Stimulated activated CD8-positive, alpha-beta memory T cell treated with anti-CD3 and anti-CD28 coated beads, Interleukin-12 subunit alpha, Interleukin-12 subunit beta, amount 100 ng/mL, for 1 hour (primary cell): ENCODE measurements at places on chromosomes 3 and 15.

- DNase-seq: no peak
Measured at GRCh38 chr3:48598323-48599076, 3.4 kb upstream of the COL7A1 start.

- no peak for DNase-seq
Measured at GRCh38 chr3:195911946-195912270, 3.6 kb upstream of the TNK2 start.

DNA sequence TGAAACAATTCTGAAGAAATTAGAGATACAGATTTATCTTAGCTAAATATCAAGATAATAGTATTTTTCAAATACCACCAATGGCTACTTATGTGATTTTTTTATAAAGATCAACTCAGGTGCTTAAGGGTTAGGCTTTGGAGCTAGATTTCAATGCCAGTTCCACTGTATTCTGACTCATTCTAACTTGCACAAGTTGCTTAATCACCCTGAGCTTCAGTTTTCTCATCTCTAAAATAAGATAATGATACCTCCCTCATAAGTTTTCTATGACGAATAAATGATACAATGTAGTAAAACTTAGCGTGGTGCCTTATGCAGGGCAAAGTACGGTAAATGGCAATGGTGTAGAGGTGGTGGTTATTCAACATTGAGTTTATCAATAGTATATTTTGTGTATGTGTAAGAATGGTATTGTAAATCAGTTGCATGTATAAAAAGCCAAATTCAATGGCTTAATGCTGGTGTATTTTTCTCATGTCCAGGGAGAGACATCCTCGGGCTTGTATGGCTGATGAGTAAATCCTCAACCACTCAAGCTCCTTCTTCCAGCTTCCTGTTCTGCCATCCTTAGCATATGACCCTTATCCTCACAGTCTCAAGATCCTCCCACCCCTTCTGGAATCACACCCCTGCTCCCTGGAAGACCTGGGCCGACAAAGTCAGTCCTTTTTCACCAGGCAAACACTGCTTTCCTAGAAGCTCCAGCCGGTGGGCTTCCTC, 505.9 kb upstream of the CFAP20DC start:
- DNase-seq: no peak

GRCh38 chr3:71702131-71703024, 22.8 kb downstream of the EIF4E3 start:
- DNase-seq: no peak

DNA sequence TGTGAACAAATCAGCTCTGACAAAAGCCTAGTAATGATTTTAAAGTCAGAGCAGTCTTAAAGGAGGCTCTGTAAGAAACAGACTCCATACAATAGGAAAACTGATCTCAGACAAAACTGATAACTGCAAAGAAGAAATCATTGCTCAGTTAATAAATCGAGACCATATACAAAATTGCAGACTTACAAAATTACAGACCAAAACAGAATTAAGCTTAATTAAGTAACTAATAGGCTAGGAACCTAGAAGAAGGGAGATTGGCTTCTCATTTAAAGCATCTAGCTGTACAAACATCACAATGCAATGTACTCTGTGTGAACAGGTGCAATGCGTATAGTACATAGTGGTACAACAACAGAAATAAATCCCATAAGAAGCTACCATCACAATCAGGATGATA, 46.3 kb downstream of the ZBTB20 start:
- no peak for DNase-seq

- DNase-seq: no peak
Measured at GRCh38 chr3:79111375-79112052, 656.3 kb downstream of the ROBO1 start.

DNA sequence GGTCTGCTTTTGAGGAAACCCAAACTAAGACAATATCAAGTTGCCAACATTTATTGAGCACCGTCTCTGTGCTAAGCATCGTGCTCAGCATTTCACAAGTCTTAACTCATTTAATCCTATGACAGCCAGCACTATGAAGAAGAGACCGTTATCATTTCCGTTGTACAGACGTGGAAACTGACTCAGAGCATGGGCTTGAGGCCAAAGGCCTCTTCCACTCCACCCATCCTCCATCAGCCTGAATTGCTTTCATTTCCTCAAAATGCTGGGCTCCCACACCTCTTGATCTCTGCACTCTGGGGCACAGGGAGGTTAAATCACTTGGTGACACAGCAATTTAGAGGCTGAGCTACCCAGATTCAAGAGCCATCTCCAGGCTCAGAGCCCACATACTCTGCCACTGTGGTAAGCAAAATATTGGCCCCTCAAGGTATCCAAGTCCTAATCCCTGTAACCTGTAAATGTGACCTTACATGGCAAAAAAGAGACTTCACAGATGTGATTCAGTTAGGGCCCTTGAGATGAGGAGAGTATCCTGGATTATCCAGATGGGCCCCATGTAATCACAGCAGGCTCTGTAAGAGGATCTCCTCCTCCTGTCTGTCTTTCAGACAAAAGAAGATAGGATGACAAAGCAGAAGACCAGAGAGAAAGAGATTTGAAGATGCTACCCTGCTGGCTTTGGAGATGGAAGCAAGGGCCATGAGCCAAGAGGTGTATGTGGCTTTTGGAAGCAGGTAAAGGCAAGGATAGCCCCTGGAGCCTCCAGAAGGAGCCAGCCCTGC, 24.3 kb upstream of the FLNB start:
- DNase-seq: no peak

DNA sequence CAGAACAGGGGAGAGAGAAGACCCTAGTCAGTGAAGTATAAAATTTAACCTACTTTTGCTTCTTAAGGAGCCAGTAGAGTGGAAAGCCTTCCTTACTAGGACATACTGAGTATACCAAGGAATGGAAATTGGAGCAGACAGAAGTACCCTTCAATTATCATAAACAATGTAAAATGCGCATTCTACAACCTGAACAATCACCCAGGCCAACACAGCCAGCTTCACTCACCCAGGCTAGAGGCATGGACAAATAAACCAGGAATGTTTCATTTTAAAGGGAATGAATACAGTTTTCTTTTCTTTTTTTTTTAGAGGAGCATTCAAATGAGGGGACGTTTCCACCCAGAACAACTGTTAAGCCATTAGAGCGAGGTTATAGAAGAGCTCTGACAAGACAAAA, 41.9 kb upstream of the PLXND1 start:
- no peak for DNase-seq

DNA sequence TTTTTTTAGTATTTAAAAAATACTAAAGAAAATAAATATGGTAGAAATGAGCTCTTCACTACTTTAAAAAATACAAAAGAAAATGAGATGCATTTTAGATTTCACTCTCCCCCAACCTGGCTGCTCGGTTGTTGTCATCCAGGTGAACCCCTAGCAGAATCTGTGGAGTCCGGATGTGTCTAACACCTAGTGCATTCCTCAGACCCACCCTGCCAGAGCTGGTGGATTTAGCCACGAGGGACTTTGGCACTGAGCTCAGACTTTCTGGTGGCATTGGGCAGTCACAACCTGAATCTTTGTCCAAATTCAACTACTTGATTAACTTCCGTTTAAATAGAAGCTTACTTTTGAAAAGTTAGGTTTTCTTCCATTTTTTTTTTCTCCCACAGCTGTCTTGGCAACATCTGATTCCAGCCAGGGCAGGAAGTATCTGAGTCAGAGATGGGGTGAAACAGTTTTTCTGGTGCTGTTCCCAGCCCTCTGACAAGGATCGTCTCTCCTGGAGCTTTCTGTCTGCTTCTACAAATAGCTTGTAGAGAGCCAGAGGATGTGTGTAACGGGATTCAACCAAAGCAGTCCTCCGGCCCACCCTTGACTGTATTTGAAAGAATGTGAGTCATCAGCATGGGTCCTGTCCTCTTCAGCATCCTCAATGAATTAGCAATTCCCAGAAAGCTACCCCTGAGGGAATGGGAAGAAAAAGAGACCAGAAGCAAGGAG, 301.8 kb upstream of the MCTP2 start:
- no peak for DNase-seq

- no peak for DNase-seq
Measured at GRCh38 chr3:8282541-8283165, 219.0 kb upstream of the LMCD1 start.

- DNase-seq: no peak
Measured at GRCh38 chr15:91908391-91908790, 54.9 kb downstream of the SLCO3A1 start.

GRCh38 chr3:99777210-99777549, 40.5 kb upstream of the CMSS1 start:
- DNase-seq: no peak

DNA sequence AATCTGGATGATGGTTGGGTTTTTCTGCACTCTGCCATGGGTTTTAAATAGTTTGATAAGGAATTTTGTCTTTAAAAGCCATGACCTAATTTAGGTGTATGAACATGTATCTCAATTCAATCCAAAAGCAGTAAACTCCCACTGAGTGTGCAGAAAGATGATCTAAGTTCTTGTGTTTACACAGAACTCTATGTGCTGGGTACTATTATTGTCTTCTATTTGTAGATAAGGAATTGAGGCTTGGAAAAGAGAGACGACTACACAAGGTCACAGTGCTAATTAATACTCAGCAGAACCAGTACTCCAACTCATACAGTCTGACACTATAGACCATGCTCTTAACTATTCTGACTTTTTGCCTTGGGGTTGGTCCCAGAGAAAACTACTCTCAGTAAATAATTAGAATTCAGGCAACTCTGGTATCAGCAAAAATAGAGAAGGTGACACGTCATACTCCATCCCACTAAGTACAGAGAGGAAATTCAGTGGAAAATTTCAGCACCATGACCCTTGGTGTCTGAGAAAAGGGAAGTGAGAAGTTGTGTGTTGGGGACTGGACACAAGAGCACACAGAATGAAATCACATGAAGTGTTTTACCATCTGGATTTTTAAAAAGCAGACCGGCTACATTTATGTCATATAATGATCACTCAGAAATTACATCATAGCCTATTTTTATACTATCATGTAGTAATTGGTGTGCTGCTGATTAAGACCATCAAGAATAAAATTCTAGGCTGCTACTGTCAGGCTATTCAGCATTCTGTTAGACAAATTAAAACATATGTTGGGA, 18.3 kb upstream of the MYH15 start:
- DNase-seq: no peak

DNA sequence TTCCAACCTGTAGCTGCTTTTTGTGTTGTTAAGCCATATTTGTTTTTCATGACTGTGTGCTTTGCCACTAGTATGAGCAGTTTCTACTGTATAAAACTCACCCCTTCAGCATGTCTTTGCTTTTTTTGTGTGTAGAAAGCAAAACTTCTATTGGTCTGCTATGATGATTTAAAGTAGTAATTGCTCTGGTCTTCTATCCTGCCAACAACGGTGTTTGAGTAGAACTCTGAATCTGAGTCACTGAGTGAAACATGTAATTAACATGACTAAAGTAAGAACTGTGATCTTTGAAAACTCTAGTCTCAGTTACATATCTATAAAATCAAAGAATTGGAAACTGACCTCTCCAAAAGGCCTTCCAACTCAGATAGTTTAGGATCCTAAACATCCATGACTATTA, 133.6 kb downstream of the TPRG1 start:
- DNase-seq: no peak

DNA sequence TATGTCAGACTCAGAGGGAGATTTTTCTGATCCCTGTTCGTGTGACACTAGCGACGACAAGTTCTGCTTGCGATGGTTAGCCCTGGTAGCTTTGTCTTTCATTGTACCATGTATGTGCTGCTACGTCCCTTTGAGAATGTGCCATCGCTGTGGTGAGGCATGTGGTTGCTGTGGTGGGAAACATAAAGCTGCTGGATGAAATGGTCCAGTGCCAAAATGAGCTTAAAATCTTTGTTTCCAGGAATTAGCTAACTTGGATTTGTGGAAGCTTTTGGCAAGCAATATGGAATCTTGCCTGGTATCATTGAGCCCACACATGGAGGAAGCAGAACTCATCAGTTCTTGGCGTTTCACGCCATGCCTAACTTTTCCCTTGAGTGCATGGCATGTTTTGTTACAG, 98.8 kb downstream of the SPRED1 start:
- no peak for DNase-seq

GRCh38 chr15:69798481-69799250, 299.1 kb downstream of the TLE3 start:
- DNase-seq: no peak

- DNase-seq: no peak
Measured at GRCh38 chr3:143672396-143673165, 175.7 kb downstream of the SLC9A9 start.

DNA sequence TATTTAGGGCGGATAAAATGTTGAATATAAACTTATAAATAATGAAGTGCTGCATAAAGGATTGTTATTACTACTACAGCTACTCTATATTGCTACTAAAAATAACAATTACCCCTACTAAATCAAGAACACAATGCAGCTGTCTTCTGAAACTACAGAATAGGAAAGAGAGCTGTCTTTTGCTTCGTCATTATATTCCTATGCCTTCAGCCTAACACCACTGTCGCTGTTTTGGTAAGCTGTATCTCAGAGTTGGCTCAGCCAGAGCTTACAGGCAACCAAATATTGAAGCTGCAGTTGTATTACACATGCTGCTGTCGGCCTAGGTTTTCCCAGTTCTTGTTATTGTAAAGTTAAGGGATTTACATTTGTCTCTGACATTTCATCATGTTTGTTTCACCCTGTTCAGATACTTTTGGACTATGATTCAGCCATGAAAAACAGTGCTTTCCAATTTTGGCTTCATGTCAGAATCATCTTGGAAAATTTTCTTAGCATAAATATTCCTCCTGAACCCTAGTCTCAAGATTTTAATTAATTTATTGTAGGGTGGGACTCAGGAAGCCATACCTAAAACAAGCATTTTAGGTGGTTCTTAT, 31.3 kb upstream of the LPP start:
- no peak for DNase-seq

- DNase-seq: no peak
Measured at GRCh38 chr15:99558571-99558970, 7.2 kb upstream of the MEF2A start.

DNA sequence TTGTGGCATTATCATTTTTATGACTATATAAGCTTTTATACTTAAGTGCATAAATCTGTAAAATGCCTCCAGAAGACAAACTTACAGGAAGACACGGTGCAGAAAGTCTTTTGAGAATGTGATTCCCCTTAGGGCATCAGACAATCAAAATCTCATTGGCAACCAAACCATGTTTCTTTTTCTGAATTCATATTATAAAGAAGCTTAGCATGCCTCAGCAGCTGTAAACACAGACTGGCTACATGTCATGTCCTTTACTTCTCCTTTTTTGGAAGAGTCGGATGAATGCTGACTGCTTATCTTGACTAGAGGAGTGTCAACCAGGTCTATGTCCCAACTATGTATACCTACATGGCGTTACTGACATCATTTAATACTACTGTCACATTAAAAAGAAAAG, 150.1 kb downstream of the PLD1 start:
- no peak for DNase-seq

DNA sequence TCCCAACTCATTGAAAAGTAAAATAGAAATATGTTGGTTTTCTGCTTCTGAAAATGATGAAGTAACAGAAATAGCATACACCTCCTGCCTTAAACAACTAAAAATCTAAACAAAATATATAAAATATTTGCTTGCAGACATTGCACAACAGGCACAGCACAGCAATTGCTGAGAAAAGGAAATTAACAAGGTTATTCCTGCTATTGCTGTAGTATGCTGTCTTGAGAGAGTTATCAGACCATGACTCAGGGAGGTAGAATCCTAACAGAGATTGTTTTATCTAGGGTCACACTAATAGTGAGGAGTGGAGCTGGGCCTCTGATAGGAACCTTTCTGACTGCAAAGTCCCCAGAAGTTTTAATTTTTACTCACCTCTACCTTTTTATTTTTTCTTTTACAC, 72.6 kb downstream of the ZBTB20 start:
- no peak for DNase-seq

GRCh38 chr15:88375234-88375927, 91.8 kb downstream of the MRPL46 start:
- no peak for DNase-seq

GRCh38 chr15:74032606-74033561, 38.4 kb downstream of the PML start:
- no peak for DNase-seq
